Stimulated activated naive CD4-positive, alpha-beta T cell (primary cell): ENCODE measurements at places on chromosomes 4 and X.

DNA sequence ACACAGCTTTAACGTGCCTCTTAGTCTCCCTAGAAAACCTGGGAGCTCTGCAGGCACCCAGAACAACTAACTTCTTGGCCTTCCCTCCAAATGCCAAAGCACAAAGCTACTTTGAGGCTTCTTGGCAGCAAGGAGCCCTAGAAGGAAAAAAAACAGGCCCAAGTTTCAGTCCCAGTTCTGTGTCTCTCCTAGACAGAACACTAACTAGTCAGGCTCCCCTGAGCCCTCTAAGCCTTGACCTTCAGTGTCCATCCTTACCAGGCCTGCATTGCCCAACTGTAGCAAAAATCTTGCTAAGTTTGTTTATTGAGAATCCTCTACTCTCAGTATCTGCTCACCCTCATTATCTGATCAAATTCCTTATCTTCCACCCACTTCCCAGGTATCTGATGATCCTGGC lies 79.2 kb downstream of the PAPSS1 start:
- no peak for DNase-seq

DNA sequence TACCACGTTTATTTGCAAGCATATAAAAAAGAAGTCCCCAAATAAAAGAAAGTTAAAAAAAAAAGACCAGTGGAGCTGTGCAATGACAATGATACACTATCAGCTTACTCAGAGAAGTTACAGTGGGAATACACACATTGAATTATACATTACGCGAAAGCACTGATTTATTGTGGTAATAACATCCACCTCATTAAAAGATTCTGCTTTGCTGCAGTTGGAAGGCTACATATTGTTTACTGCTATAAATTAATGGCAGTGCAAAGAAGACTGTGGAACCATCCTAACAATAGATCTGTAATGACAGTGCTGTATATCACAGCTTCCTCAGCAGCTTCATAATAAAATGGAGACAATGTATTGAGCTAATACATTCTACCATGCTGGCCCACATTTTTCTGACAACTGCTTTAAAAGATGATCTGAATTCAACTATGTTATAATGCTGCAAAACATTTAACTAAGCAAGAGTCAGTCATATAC lies 142.5 kb upstream of the MAB21L2 start:
- DNase-seq = no peak

DNA sequence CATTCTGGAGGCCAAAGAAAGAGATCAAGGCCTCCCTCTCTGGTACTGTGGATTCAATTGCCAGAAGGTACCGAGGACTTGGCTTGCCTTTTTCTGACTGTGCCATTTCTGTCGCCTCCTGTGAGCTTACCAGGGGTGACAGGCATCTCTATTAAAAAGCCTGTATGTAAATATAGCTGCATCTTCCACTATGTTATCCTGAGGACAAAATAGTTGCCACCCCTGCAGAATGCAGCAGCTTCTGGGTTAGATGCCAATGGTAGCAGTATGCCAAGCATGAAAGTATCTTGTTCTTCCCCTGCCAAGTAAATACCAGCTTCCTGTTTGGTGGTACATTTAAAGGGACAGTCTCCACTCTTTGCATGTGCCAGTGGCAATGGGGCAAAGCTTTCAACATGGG lies 10.7 kb downstream of the TRPC5OS start:
- DNase-seq = no peak

- no peak for DNase-seq
Observed at GRCh38 chr4:107164962-107165475, 128.9 kb upstream of the DKK2 start.

GRCh38 chrX:30296408-30297254 lies 12.6 kb downstream of the NR0B1 start:
- no peak for DNase-seq
